ENCODE measurements at places on chromosomes 4 and X.
A peak's percentile ranks its signal among the peaks of the same experiment; 100 is the strongest.

DNA sequence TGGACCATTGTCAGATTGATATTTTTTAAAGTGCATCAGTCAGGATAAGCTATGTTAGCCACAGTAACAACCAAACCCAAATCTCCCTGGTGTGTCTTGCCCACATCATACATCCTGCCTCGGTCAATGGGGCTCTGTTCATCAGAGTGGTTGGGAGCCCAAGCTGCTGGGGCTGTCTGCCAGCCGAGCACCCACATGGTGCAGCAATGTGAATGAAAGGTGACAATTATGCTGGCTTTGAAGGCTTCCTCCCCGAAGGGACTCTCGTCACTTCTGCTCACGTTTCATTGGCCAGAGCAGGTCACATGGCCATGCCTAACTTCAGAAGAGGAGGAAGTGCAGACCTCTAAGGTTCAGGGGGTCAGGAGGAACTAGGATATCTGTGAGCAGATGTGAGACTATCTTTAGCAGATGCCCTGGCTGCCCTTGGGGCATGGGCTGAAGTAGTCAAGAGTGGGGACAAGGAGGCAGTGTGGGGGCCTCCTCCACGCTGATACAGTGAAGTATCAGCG lies 1.3 kb upstream of the JAKMIP1 start:
- DNase-seq: no peak

DNA sequence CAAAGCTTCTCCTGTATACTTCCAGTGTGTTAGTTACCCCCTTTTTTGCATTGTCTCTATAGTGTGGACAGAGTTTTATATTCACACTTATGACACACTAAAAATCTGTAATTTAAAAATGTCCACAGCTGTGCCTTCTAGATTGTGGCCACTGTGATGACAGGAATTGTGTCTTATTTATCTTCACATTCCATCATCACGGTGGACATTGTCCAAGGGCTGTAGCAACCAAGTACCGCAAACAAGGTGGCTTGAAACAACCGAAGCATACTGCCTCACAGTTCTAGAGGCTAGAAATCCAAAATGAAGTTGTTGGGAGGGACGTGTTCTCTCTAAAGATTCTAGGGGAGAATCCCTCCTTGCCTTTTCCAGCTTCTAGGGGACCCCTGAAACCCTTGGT lies 32.3 kb downstream of the CHRNA9 start:
- no peak for DNase-seq

DNA sequence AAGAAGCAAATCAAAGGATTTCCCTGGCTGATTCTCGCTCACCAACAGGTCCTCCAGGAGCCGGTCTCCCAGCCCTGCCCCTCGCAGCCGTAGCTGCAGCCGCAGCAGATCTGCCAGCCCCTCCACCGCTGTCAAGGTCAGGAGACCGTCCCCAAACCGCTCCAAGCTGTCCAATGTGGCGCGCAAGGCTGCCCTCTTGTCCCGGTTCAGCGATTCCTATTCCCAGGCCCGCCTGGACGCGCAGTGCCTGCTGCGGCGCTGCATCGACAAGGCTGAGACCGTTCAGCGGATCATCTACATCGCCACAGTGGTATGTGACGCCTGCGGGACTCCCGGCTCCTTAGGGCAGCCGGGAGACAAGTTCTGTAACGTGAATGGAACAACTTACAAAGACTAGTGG lies 25.6 kb downstream of the SPATA18 start:
- no peak for DNase-seq

- DNase-seq: no peak
Measured at GRCh38 chr4:47631161-47631560, 146.1 kb downstream of the ATP10D start.

DNA sequence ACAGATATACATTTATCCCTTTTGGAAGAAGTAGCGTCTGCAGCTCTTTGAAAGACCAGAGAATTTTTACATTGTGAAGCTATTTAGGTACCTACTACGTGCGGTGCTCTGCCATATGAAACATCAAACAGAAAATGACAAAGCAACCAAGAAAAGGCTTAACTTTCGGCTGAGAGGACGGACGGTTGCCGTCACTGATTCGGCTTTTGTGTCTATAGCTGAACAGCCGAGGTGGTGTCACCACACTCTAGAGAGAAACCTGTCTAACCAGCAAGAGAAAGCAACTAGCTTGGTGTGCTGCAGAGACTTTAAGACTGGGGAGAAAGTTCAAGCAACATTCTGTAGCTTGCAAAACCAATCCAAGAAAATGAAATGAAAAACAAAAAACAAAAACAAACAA lies 145.5 kb downstream of the SHOX start:
- no peak for DNase-seq

DNA sequence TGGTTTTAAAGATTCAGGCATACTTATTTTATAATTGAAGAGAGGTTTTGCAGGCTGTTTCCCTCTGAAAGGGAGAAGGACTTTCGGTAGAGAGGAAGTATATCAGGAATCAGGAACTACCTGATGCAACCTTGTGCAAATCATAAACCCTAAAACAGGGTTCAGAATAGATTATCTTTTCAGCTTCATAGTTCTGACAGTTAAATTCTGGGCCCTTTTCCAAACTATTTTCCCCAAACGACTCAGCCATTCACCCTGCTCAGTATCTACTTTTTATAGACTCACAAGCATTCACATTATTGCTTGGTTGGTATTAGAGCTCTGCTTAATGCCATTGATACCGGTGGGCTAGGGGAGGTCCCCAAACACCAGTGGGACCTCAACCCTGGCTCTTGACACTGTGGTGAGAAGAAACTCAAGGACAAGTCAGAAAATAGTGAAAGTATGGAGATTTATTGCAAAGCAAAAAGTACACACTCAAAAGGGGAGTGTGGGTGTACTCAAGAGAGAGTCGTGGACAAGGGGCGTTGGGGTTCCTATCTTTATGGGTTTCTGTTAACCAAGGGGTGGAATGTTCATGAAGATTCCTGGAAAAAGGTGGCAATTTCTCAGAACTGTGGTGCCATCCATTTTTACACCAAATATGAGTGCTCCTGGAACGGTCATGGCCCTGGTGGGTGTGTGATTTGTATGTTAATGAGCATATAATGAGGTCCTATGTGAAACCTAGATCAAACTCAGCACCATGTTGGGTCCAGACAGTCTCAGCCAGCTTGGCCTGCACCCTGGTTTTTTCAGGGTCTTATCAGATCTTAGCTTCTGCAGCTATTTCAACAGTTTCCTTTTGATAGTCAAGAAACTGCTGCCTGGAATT lies 238.3 kb downstream of the DCLK2 start:
- DNase-seq: no peak

DNA sequence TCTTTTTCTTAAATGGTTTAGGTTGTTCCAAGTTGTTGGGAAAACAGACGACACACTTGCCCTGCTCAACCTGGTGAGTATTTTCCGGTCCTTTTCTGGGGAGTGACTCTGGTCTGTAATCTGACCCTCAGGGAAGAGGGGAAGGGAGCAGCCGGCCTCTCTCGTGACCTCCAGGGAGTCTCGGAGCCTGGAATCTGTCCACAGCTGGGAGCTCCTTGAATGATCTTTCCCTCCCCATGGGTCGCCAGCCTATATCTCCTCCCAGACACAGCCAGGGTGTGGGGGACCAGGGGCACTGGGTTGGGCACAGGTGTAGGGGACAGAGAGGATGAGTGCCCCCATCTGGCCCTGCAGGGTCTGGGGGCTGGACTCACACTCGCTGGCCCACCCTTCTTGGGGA lies 18.9 kb downstream of the TMEM175 start:
- peak; percentile 75 for DNase-seq

- no peak for DNase-seq
Measured at GRCh38 chr4:81257816-81258215, 42.8 kb upstream of the PRKG2 start.

DNA sequence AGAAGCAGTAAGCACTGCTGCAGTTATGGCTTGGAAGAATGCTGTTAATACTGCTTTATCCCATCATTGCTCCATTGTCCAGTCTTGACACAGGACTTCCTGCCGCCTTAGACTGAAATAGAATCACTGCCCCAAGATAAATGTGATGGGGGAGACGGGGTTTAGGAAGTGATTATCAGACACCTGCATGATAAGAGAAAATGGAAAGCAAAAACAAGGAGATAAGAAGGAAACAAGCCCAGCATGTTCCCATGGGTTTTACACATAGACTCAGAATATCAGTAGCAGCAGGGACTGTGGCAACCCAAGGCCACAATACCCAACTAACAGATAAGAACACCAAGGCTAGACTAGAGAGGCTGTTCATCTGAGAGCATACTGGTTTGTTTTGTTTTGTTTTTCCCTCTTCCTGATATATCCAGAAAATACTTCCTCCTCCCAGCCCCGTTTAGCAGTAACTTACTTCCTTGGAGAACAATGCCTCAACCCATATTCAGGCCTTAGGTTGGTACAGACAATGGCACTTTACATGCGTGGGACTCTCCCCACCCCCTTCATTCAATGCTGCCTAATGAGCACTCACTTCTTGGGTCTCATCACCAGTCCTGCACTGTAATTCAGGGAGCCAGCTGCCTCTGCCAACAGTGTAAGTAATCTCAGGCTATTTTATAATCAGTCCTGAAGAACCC lies 232.6 kb downstream of the CBR4 start:
- peak; percentile 56 for DNase-seq
